GM12892 (cell line): ENCODE measurements at places on chromosomes 6 and 20.

DNA sequence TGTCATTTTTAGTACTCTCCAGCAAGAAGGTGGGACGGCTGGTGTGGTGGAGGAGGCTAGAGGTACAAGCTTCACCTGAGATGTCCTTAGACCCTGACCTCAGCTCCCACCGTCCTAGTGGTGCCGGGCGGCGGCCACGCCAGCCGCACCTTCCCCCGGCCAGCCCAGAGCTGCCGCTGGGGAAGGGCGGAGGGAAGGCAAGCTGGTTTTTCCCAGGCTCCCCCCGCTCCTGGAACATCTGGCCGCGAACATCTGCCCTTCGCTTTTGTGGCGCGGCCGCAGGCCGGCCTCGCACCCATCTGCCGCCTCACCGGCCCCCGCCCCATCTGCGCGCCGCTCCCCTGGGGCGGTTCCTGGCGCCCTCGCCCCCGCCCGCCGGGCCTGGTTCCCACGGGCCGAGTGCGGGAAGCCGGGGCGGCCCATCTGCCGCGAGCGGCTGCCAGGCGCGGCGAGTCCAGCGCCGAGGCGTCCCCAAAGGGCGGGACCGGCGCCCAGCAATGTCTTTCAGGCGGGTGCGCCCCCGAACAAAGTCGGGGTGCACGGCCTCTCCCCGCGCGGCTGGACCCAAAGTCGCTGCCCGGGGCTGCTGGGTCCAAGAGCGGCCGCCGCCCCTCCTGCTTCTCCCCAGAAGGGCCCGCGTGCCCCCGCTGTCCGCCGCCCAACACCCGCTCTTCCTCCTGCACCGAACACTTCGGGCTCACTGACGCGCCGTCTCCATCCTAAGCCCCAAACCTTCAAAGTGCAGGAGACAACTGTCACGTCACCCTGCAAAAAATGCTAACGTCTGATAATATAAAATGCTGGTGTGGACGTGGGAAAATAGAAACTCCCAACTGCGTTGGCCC is 17.3 kb upstream of the ID1 start:
- DNase-seq, result no peak

DNA sequence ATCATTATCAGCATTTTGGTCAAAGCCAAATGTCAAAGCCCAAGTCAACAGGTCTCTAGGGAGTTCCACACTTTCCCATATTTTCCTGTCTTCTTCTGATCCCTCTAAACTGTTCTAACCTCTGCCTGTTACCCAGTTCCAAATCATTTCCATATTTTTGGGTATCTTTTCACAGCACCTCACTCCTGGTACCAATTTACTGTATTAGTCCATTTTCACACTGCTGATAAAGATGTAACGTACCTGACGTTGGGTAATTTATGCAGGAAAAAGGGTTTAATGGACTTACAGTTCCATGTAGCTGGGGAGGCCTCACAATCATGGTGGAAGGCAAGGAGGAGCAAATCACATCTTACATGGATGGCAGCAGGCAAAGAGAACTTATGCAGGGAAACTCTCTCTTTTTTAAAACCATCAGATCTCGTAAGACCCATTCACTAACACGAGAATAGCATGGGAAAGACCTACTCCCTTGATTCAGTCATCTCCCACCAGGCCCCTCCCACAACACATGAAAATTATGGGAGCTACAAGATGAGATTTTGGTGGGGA is 143.4 kb downstream of the PTPRK start:
- DNase-seq, result no peak

- DNase-seq, result no peak
Observed at GRCh38 chr6:137848672-137849071, 18.4 kb upstream of the TNFAIP3 start.

- no peak for DNase-seq
Observed at GRCh38 chr6:30071081-30071818, 4.3 kb downstream of the PPP1R11 start.

DNA sequence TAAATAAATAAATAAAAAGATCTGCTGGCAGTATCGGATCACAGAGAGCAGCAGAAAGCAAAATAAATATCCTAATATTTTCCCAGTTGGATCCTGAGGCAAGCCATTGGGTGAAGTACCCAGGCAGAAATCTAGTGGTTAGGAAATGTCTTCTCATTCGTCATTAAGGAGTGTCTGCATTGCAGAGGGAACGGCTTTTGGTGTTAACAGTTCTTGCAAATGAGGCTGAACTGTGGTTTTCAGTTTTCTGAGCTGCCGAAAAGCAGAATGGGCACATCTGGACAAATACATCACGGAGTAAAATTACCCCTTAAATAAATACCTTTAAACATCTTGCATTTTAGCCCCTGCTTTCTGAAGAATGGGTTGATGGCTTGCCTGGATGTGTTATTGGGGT is 82.3 kb upstream of the MPC1 start:
- DNase-seq, result no peak

GRCh38 chr6:54031169-54031568 is 80.1 kb upstream of the MLIP start:
- DNase-seq, result no peak

- no peak for DNase-seq
Observed at GRCh38 chr6:105292689-105293339, 110.1 kb downstream of the PREP start.
